Fibroblast of lung (primary cell): ENCODE measurements at places on chromosomes 2 and 18. TPM values are rescaled to one million over a fixed set of nuclear protein-coding genes. Genes with fewer than 3 reads are reported as not detected.

AQP12B gene
- total RNA-seq = not detected in 2 replicates

DUSP28 gene
- total RNA-seq = 1.8 and 2.5 TPM in 2 replicates

DLX1 gene
- total RNA-seq = not detected in 2 replicates

INHA gene
- total RNA-seq = 0.26 and 0.50 TPM in 2 replicates

IL1RL2 gene
- total RNA-seq = 2.6 and 3.1 TPM in 2 replicates

GREB1 gene
- total RNA-seq = 0.51 and 2.0 TPM in 2 replicates

HOXD8 gene
- total RNA-seq = not detected in 2 replicates

RAPGEF4 gene
- total RNA-seq = 1.3 and 3.0 TPM in 2 replicates

CCBE1 gene
- 60.9 and 122 TPM in 2 replicates for total RNA-seq

SIX3 gene
- not detected in 2 replicates for total RNA-seq

CABLES1 gene
- 11.4 and 15.7 TPM in 2 replicates for total RNA-seq

TWIST2 gene
- 36.0 and 118 TPM in 2 replicates for total RNA-seq

VIT gene
- 0.17 and 0.77 TPM in 2 replicates for total RNA-seq

VWC2L gene
- not detected in 2 replicates for total RNA-seq

ARHGAP25 gene
- 3.1 and 5.8 TPM in 2 replicates for total RNA-seq

CKAP2L gene
- total RNA-seq = 0.26 and 3.0 TPM in 2 replicates

TTLL4 gene
- total RNA-seq = 5.9 and 9.4 TPM in 2 replicates

TEKT4 gene
- not detected in 2 replicates for total RNA-seq

FOXD4L1 gene
- 0.17 and 0.26 TPM in 2 replicates for total RNA-seq

TMEM163 gene
- total RNA-seq = under 0.01 TPM in 1 of 2 replicates, not detected in the other

UGT1A5 gene
- total RNA-seq = not detected in 2 replicates

PIEZO2 gene
- 6.6 and 32.9 TPM in 2 replicates for total RNA-seq

RAD51AP2 gene
- under 0.01 and 0.17 TPM in 2 replicates for total RNA-seq

TUBB8B gene
- total RNA-seq = not detected in 2 replicates
